ENCODE measurements at places on chromosomes 6 and 20.

DNA sequence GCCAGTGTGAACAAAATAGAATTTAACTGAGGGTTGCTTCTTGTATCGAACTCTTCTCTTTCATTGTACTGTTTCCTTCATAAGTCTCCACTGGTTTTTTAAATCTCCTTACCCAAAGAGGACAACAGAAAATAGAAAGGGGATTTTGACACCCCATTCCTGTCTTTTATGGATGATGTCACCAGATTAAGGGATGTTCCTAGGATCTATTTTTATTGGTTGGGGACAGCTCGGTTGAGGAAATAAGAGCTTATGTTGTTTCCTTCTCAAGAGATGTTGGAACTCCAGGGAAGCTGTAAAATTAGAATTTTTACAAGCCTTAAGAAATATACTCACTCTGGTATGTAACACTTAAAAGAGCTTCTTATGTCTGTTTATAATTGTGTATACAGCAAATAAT is 171.5 kb downstream of the PHF3 start:
- no peak for DNase-seq

- DNase-seq = no peak
Observed at GRCh38 chr6:128370072-128370471, 150.3 kb downstream of the PTPRK start.

GRCh38 chr20:40414843-40415615 is 274.0 kb downstream of the MAFB start:
- DNase-seq = no peak

GRCh38 chr6:89098461-89098860 is 17.9 kb downstream of the PNRC1 start:
- no peak for DNase-seq

DNA sequence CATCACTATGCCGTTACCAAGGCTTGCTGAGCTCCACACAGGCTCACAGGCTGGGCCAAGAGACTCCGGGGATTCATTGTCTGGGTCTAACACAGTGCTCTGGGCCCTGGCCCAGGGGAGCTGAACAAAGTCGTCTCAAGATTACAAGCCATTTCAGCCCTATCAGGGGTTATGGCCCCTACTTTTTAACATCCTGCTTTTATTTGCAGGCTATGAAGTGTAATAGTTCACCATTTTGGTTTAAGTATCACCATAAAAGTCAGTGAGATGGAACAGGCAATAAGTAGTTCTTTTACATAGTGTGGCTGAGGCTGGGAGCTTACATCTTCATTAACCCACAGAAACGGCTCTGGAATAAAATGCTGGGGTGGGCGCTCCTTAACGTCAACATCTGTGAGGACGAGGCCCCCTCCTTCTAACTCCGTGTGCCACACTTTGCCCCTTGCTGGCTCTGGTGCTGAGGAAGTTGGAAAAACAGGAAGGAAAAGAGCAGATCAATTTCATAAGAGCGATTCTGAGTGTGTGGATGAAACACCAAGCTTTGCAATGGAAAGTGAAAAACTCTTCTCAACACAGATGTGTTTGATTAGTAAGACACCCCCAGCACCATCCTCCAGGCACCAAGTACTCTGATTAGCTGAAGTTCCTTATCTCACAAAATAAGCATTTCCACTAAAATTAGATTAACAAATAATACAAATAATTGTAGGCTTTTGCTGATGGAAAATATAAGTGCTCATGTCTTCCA is 447.3 kb downstream of the MAFB start:
- no peak for DNase-seq

DNA sequence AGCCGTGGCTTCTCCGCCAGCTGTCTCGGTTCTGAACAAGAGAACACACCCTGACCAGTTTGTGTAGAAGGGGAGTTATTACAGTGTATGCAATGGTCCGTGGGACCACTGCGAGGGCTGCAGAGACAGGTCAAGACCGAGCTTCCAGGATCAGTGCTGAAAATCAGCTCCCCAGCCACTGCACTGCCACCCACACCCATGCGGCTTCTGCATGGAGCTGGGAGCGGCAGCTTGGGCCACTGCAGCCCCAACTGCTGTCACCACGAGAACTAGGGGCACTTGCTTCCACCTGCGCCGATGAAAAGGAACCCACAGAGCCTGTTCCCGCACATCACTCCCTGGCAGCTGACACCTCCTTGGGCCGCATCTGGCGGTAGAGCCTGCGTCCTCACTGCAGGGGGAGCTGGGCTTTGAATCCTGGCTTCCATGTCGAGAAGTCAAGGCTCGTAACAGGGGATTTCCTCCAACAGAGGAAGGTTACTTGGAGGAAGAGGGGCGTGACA is 56.2 kb downstream of the TMEM242 start:
- DNase-seq = no peak

DNA sequence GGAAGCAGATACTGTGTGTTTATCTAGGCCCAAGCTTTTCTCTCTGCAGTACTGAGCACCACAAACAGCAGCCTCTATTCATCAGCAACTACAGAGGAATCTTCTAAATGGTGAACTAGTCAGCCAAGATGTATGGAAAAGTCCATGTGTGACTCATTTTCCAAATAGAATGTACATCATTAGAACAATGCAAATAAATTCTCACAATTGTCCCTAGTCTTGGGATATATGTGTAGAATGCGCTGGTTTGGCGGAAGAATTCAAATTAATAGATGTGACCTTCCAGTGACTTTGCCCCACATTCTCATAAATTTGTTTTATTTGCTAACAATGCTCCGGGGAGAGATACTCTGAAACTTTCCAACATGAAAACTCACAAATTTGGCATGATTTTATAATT is 436.2 kb downstream of the CBLN4 start:
- no peak for DNase-seq

DNA sequence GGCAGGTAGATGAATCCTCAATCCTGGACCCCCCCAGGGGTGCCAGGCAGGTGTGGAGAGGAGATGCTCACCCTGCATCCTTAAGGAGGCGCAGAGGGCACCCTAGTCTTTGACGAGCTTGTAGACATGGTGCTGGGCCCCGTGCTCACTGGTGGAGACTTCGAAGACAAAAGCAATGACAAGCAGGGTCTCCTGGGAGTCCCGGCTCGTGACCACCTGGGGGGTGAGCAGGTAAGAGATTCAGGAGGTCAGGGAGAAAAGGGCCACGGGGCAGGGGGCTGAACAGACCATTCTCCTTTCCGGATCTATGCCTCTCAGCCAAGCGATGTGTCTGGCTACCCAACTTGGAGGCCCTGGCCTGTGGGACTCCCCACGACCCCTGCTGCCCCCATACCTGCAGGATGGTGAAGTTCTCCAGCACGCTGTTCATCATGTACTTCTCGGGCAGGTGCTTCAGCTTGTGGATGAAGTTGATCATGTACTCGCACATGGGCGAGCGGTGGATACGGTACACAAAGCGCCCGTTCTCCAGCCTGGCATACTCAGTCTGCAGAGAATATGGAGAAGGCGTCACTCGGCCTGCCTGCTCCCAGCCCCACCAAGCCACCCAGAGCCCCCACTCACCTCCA is 6.9 kb downstream of the RPL10A start:
- no peak for DNase-seq
